ENCODE measurements at places on chromosomes 1 and 21.

DNA sequence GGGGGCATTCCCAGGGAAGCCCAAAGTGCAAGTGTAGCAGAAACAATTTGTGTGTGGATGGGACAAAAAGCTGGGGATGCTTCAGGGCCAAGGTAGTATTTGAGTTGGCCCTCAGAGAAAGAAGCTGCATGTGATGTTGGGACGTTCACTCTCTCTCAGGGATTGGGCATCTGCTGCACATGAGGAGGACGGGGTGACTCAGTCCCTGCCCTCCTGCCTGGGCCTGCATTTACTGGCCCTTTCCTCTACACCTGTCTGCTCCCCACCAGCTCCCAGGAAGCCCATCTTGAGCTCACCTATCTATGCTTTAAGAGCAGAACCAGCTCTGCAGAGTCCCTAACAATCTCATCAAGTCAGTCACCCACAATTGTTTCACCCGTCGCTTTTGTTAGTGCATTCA is 23.5 kb upstream of the MPZL1 start:
- DNase-seq: no peak

DNA sequence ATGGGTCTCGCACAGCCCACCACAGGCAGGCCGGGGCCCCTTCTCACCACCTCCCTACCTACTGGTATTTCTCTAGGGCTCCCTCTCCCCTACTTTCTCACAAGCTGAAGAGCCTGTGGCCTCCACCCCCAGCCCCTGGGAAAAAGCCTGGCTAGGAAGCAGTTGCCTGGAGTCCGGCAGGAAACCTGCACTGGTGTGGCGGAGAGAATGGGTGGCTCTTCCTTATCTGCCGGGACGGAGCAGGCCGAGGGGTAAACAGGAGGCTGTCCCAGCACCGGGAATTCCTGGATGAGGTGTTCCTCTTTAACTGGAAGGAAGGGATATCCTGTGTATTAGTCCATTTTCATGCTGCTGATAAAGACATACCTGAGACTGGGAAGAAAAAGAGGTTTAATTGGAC is 125.8 kb downstream of the TLR5 start:
- DNase-seq: no peak

DNA sequence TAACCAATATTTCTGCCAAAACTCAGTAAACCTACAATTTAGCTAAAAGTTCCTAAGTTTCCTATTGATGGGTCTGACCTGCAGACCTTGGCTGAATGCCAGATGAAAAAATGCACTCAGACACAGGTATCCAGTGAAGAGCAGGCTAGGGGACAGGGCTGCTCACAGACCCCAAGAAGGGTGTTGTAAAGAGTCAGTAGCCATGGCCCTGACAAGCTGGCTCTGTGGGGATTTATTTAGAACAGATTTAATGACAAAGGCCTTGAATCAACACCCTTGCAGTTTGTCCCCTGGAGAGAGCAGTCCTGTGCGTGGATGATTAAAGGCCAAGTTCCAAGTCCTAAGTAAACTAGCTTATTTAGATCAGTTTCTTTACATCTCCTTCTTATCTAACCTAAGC is 1243.2 kb upstream of the ADGRL4 start:
- DNase-seq: no peak

- DNase-seq: no peak
Measured at GRCh38 chr1:160419838-160420169, 19.4 kb downstream of the VANGL2 start.

- no peak for DNase-seq
Measured at GRCh38 chr1:54572542-54572850, 24.5 kb downstream of the ACOT11 start.

GRCh38 chr1:151518936-151519335 is 7.7 kb downstream of the CGN start:
- no peak for DNase-seq

GRCh38 chr1:23989263-23989662 is 9.1 kb upstream of the SRSF10 start:
- DNase-seq: no peak

GRCh38 chr1:152946248-152946647 is 758 bp upstream of the SPRR5 start:
- DNase-seq: no peak

DNA sequence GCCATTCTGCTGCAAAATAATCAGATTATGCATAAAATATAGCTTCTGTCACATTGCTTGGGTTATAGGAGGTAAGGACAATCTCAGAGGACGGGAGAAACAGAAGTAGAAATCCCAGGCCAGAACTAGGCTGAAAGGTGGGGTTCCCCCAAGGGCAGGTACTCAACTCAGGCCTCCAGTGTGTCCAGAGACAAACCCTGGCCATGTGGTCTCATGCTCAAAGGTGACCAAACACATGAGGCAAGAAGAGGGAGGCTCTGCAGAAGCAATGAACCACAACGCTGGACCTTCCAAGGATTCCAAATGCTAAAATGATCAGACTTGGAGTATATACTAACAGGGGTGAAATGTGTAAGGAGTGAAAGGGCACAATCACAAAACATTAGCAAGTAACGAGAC is 103.8 kb downstream of the DMRTB1 start:
- DNase-seq: no peak

GRCh38 chr1:1614954-1615255 is 395 bp upstream of the MIB2 start:
- DNase-seq: no peak

DNA sequence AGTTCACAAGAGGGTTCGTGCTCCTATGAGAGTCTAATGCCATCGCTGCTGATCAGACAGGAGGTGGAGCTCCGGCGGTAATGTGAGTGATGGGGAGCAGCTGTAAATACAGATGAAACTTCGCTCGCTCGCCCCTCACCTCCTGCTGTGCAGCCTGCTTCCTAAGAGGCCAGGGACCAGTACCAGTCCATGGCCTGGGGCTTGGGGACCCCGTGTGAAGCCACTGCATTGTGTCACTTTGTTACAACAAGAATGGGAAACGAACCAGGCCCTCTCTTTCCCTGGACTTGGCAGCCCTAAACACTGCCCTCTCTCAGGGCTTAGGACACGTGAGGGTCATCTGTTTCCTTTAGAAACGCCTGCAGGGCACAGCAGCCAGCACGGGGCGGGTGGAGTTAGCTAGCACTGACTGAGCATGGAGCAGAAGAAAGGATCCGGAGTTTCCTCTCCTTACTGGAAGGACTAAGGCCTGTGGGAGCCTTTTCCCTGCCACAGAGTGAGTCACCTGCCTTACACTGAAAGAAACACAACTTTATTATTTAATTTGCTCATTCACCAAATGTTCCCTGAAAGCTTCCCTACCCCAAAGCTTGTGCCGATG is 185.2 kb upstream of the TMEM51 start:
- DNase-seq: no peak

- no peak for DNase-seq
Measured at GRCh38 chr21:16258844-16259611, 529.2 kb downstream of the USP25 start.

DNA sequence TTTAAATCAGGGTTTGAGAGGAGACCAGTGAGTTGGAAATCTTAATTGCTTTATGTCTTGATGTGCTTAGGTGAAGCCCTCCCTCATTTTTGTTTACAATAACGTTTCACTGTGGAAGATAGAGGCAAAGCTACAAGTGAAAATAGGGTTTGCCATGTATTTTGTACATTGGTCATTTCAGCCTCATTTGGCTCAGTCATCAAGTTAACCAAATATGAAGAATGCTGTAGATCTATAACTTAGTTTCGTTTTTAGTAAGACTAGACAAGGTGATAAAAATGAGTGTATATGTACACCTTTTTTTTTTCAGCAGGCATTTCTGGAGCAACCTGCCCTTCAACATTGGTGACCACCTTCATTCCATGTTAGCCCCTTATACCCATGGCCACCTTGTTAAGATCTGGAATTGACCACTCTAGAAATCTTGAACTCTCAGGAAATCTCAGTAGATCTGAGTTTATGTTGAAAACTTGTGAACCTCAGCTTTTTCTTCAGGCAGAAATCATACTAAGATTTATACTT is 2.9 kb downstream of the NFYC start:
- no peak for DNase-seq

DNA sequence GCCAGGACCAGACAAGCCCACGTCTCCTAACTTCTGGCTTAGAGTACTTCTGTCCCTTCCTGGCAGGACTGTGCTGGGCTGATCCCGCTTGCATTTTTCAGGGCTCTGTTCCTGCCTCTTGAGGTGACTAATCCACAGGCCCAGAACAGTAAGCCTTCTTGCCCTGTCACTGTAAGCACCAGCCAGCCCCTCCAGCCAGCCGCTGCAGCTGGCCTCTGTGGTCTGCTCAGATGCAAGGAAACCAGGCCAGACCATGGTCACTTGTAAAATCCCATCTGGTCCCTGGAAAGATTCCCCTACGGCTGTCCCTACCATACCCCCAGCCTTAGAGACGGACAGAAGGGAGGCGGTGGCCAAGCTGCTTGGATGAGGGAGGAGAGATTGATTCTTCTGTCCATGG is 74.2 kb downstream of the KIRREL1 start:
- DNase-seq: no peak

GRCh38 chr1:187999973-188000372 is 1171.2 kb downstream of the PLA2G4A start:
- peak; percentile 26 for DNase-seq

- peak; percentile 76 for DNase-seq
Measured at GRCh38 chr1:28208818-28209441, 23.9 kb downstream of the DNAJC8 start.

DNA sequence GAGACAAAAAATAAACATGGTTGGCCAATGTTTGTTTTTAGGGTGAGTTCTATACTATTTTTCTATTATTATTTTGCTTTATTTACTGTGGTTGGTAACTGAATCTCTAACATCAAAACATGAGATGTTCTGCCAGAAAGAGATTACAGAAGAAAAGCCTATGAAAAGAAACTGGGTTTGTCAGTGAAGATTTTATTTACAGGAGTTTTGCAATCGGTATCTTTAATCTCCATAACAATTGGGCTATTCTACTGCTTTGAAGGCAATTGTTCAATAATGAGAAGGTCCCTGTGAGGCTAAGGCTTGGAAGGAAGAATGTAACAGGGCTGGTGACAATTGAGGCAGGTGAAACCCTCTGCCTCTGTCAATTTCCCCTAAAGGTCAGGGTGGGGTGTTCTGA is 155.5 kb downstream of the CLIC6 start:
- DNase-seq: no peak

GRCh38 chr1:203592730-203593129 is 33.9 kb upstream of the ATP2B4 start:
- DNase-seq: no peak

DNA sequence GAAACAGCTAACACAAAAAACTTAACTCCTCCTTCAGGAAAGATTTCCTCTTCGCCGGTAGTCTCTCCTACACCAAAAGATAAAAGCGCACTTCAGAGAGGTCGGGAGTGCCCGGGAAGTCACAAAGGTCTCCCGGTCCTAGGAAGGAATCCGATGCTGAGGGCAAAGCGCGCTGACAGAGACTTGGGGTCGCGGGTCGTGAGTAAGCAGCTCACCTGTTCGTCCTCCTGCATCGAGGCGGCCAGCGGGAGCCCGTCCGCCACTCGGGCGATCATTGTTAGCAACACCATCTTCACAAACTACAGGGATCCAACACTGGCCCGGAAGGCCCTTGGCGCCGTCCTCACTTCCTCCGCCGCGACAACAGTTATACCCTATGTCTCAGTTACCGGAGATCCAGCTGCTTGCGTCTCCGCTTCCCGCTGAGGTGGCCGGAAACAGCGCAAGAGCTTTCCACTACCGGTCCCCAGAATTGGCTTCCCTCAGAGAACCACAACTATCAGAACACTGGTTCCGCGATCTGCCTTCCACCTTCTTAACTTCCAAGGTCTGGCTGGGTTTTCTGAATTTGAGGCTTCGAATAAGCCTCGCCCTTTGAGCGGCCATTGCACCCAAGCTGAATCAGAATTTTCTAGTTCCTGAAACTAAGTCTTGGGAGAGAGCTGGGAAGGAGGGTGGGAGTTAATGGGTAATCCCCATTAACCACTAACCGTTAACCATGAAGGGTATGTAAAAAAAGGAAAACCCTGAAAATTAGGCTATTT is at the start of gene SEC22B:
Gene SEC22B, minus strand, starts transcription at position 429 of the 764 bp plus-strand sequence. Its CDS starts 139 bp downstream, at position 290.
- DNase-seq: peak; percentile 96

DNA sequence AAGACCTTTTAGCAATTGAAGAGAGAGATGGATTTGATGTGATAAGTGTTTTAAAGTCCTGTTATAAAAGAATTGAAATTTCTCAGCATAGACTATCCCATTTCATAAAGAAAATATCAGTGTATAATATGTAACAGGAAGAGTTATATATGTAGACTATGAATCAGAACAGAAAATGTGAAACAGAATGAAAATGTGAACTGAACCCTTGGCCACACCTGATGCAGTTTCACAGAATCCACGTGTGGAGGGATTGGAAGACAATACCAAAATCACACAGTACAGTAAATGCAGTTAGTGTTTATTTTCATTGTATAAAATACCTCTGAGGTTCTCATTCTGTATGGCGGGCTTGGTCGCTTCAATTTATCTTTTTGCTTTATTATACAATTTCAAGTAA is 9.9 kb upstream of the SLAMF1 start:
- no peak for DNase-seq

- no peak for DNase-seq
Measured at GRCh38 chr1:217270101-217270500, 360.8 kb downstream of the GPATCH2 start.

DNA sequence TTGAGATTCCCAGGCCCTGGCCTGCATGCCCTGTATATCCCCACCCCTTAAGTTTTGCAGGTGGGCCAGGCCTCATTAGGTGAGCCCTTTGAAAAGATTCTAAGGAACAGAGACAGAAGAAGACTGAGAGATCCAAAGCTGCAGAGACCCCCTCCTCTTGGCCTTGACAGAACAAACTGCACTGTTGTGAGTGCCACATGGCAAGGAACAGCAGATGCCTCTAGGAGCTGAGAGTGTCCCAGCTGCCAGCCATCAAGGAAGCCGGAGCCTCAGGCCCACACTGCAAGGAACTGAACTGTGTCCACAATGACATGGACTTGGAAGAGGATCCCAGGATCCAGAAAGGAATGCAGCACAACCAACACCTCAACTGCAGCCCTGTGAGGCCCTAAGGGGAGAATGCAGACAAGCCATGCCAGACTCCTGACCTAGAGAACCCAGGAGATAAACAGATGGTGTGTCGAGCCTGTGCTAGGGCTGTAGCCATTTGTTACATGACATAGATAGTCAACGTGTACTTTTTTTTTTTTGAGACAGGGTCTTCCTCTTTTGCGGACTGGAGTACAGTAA is 182.7 kb downstream of the AJAP1 start:
- DNase-seq: no peak

- DNase-seq: no peak
Measured at GRCh38 chr21:42574234-42575027, 60.8 kb downstream of the SLC37A1 start.

- DNase-seq: no peak
Measured at GRCh38 chr1:207365063-207365462, 43.6 kb downstream of the CD55 start.

DNA sequence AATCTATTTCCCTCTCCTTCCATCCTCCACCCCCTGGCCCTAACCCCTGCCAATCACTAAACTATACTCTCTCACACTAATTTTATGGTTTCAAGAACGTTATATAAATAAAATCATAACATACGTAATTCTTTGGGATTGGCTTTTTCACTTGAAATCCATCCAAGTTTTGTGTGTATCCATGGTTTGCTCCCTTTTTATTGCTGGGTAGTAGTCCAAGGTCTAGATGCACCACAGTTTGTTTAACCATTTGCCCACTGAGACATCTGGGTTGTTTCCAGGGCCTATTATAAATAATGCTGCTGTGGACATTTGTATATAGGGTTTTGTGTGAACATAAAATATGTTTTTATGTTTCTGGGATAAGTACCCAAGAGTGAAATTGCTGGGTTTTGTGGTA is 61.4 kb downstream of the TEX35 start:
- DNase-seq: no peak

- no peak for DNase-seq
Measured at GRCh38 chr1:63651161-63651701, 58.0 kb downstream of the PGM1 start.
